Stimulated activated CD4-positive, alpha-beta T cell treated with anti-CD3 and anti-CD28 coated beads, Interleukin-1b, Interleukin-23, amount 100 ng/mL, for 24 hours (primary cell): ENCODE measurements at places on chromosomes 11 and 22.

DNA sequence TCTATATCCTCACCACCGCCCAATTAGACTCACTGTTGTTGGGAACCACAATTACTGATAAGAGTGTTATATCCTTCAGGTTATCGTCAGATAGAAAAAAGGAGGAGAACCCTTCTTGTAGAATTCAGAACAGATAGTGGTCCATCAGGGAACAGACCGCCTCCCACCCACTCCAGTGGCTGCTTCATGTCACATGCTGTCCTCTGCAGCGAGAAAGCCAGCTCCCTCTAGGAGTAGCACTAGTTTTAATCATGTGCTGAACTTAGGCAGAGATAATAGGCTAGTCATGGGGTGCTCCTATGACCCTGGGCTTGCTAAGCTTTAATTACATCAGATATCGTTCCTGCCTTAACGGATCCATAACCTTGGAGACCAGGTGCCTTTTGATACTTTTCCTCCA, 51.5 kb upstream of the RAB1B start:
- no peak for DNase-seq

DNA sequence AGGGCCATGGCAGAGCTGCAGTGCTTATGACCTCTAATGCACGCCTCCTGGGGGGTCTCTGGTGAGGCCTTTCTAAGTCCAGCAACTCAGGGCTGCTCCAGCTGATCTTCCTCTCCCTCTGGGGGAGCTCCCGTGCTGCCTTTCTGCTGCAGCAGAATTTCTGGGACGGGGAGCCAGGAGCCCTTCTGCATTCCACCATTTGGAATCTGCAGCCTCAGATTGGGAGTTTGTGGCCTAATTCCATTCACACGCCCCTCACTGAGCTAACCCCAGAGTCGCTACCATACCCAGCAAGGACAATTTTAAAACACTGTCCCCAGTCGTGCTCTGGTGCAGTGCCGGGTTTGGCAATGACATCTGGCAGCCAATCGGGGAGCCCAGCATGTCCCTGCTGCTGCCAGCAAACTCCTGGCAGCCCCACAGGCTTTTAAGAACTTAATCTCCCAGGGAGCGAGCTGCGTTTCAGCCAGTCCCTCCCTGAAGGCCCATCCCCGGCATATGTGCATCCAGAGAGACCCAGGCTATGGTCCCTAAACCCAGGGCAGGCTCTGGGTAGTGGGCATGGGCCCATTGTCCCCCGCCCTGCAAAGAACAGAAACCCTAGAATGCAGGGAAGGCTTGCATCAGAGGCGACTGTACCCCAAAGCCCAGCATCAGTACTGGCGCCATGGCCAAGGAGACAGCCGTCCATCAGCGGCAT, 4.7 kb downstream of the SHANK2 start:
- DNase-seq: no peak

- DNase-seq: no peak
These were observed 1.8 kb downstream of the OPCML start for GRCh38 chr11:133530501-133530835.

DNA sequence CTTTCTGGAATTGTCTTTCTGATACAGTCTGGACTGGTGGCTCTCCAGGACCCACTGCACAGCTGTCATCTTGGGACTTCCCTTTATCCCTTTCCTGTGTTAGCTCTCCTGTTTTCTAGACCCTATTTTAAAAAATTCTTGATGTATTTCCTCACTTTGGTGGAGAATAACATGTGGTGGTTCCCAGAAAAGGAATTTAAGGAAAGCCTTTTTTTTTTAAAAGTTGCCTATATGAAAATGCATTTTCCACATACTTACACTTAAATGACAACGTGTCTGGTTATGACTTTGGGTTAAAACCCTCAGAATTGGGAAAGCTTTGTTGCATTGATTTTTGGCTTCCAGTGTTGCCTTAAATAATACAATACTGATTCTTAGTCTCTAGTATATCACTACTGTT, 400.7 kb downstream of the TMEM135 start:
- no peak for DNase-seq
